ENCODE measurements at places on chromosomes 5 and 9.

DNA sequence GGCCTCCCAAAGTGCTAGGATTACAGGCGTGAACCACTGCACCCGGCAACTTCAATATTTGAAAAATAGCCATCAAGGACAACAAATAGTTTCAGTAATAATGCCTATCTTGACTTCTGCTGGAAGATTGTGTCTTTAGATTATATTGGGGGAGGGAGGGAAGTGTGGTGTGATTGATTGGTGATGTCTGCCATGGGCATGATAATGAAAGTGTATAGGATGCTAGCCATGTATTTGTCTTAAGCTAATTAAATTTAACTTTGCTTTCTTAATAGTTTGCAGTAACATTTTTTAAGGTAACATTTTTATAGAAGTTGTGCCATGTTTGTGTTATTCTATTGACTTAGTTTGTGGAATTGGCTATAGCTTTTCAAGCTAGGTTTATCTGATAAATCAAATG, 4.6 kb downstream of the JMY start:
- no peak for DNase-seq

DNA sequence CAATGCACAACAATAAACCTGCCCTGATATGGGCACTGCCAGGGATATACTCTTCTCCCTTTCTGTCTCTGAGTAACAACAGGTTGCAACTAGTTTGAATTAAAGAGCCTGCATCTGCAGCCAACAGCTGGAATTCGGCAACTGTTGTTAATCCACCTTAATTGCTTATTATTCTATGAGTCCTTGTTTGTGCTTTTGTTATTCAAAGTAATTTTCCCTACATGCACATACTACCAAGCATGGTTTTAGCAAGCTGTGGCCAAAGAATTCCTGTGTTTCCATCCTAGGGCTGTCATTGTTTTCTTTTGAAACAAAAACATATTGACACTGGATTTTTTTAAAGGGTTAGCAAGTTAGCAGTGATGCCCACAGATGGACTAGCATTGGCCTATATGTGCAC, 171.5 kb downstream of the EFNA5 start:
- no peak for DNase-seq

DNA sequence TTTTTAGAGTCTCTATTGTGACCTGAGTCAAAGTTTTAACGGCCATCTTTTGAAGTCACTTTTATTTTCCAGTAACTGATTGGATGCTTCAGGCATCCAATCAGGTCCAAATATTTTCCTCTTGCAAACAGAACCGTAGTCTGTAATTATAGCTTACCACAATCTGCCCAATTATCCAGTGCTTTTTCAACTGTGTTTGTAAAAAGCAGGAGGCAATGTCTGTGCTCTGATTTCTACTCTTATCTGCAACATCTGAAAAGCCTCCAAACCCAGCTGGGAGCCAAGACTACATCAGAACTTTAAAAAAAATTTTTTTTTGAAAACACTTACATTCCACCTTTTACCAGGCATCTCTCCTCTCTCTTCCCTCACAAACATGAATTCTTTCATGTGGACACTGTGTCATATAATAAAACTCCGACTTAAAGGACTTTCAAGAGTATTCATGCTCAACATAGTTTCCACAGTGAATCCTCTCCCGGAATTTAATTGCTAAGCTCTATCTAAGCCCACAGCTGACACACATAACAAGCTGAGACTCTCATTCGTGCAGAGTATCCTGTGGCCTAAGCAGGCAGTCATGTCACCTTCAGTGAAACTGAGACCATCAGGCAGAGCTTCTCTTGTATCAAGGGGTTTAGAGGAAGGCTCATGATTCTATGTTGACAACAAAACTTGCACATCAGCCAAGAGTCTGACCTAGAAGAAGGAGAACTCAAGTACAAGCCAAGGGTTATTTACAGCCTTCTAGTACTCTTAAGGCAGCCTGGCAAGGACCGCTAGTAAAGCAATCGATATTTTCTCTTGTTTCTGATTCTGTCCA, 272.7 kb downstream of the TLE1 start:
- no peak for DNase-seq

DNA sequence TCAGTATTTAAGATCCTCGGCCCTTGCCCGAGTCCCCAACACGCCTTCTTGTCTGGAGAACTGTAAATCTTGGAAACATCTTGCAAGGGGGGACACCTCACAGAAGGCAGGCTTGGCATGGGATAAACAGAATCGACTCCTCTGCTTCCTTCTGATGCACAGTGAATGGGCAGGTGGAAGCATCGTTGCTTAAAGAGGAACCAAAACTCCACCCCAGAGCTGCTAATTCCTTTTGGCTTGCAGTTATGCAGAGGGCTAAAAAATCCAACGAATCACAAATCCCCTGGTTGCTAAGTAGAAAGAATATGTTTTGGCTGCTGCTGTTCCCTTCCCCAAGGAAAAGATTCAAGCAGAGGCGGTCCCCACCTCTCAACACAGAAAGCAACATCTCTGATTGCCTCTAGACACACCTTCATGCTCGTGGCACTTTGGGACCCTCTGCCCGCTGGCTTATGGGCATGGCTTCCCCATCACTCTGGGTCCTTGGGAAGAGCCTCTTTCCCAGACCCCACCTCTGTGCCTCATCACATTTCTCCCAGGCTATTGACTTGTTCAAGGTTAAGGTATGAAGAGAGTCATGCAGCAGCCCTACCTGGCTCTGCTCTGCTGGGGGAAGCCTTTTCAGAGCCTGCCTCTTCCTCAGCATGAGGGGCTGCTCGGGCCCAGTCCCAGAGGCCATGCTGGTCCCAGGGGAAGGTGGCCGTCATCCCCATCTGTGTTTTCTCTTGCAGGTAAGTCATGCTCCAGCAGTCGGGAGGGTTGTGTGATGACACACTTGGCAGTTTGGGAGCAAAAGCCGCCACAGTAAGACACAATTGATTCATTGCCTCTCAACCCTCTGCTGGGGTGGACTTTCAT, 137.1 kb downstream of the KCNIP1 start:
- no peak for DNase-seq

DNA sequence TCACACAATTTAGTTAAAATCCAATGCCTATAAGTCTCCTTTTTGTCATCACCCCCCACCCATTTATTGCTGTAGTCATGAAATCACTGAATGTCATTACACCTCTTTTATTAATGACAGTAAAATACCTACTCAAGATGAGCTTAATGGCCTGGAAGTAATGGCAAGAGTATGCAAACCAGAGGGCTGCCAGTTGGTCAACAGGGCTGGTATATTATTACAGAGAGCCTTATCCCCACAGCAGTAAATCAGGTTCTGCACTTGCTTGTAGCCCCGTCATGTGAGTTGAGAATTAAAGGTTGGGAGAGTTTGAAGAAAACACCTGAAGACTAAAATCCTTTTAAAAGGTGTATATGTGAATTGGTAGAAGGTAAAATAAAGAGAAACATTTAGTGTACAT, 372.4 kb downstream of the MAT2B start:
- DNase-seq, result no peak

All from stimulated activated naive B cell treated with anti-CD40 and anti-IgM and Interleukin-4, amounts not matched to agents 10 μg/mL and 1 μg/mL and 100 μg/mL, for 72 hours (primary cell).